ENCODE measurements at places on chromosomes 1 and 21. TPM values are rescaled to one million over a fixed set of nuclear protein-coding genes. Genes with fewer than 3 reads are reported as not detected.

GRCh38 chr1:77697441-77697840 is 15.0 kb upstream of the ZZZ3 start:
- DNase-seq: no peak

GRCh38 chr1:244303610-244303969 is 148.1 kb downstream of the ADSS2 start:
- DNase-seq: no peak

Gene TRAF3IP3
- total RNA-seq: 0.61 TPM

Gene PGLYRP3
- not detected for total RNA-seq

Gene DCDC2B
- not detected for total RNA-seq

DNA sequence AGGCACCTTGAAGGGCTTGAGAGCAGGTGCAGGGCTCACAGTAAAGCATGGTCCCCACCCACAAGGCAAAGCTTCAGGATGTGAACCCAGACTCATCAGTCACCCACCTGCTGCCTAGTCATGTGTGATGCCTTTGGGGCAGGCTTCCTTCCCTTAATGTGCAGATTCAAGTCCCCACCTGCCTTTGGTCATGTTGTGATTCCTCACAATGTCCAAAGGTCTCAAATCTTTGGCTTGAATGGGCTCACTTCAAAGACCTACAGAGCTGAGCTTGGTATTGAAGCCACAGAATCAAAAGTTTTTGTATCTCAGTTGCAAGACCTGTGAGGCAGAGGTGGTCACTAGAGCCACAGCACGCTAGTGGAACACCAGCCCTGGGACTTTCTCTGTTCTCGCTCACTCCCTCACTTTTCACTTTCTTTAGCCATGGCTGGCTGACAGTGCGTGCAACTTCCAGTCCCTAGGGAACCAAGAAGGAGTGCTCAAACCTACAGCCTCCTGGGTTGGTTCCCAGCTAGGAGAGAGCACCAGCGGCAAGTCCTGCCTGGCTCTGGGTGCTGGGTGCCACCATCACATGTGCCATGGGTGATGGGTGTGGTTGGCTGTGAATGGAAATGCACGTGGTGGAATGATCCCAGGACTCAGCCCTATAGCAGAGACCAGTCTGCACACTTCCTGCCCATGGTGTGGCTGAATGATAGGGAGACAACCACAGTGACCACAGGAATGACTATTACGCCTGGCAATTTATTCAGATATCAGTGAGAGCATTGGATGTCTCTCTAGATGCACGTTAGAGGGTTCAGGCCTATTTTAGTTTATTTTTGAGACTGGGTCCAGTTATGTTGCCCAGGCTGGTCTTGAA is 26.4 kb upstream of the CLIC6 start:
- DNase-seq: peak; percentile 43

Gene DIO1
- total RNA-seq: not detected

Gene CDA
- not detected for total RNA-seq

Gene GSTM4
- total RNA-seq: 32.1 TPM

DNA sequence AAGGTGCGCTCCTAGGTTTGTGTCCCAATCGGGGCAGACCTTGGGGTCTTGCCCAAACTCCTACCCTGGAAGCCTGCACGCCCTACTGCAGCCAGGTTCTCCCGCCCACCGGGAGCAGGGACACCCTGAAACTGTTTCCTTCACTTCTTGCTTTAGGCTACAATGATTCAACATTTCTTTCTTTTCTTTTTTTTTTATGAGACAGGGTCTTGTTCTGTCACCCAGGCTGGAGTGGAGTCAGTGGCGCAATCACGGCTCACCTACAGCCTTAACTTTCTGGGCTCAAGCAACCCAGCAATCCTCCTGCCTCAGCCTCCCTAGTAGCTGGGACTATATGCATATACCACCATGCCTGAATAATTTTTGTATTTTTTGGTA is 75.8 kb downstream of the ITPKB start:
- no peak for DNase-seq

DNA sequence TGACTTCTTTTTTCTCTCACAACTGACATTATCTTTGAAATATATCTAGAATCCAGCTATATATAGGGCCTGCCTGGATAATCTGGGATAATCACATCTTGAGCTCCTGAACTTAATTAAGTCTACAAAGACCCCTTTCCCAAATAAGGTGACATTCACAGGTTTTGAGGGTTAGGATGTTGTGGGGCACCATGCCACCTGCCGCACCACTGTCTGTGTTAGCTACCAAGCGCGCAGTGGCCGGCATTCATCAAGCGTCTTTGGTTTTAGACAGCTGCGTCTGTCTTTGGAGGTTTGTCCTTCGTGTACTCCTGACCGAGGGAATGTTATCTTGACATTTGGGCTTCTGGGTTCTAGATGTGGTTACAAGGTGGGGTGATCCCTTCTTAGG is 7.5 kb downstream of the TRAPPC10 start:
- DNase-seq: no peak

DNA sequence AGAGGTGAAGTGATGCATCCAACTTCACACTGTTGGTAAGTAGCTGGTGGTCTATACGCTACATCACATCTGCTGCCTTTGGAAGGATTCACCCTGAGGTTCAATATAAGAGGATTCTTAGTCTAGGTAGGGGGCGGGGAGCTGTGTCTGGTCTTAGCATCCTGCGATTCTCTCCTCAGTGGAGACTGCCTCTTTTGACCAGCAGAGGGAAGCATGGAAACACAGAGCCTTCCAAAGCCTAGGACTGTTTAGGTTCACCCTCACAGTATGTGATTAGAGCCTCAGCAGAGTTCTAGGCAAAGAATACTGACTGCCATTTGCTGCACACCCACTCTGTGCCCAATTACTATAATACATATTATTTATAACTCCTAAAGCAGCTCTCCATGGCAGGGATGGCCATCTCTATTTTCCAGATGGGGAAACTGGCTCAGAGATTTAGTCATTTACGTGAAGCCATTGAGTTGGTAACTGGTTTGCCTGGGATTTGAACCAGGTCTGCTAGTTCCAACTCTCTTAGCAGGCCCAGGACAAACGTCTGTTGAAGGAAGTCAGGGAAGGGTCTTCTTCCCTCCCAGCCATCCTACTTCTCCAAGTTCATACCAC is 28.9 kb upstream of the EFCAB14 start:
- DNase-seq: peak; percentile 77

Gene AGT
- total RNA-seq: not detected

DNA sequence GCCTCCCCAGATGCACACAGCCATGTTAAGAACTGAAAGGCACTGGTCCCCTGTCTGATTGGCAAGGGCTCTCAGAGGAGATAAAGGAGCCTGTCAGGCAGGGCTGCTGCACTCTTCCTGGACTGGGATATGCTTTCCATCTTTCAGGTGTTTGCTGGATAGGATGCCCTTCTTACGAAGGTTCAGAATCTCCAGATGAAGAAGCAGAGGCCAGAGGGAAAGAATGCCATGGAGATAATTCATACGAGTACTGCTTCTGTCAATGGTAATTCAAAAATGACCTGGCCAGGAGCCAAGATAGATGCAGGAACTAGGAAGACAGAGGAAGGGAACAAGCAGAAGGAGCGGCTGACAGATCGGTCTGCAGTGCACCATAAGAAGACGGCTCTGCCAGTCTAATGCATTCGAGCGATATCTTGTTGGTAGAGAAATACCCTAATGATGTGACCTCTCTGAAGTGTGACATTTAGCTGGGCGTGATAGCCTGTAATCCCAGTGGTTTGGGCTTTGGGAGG is 16.6 kb upstream of the ATP2B4 start:
- DNase-seq: no peak

Gene NTMT2
- total RNA-seq: not detected

- no peak for DNase-seq
Observed at GRCh38 chr1:84988588-84988987, 8.3 kb downstream of the MCOLN2 start.

Gene ATP1A2
- not detected for total RNA-seq

GRCh38 chr1:245717611-245718010 is 562.8 kb downstream of the KIF26B start:
- no peak for DNase-seq

Gene NHLH2
- not detected for total RNA-seq

GRCh38 chr1:197814306-197814705 is 39.0 kb upstream of the DENND1B start:
- no peak for DNase-seq

Gene RNU1-3
- total RNA-seq: not detected

DNA sequence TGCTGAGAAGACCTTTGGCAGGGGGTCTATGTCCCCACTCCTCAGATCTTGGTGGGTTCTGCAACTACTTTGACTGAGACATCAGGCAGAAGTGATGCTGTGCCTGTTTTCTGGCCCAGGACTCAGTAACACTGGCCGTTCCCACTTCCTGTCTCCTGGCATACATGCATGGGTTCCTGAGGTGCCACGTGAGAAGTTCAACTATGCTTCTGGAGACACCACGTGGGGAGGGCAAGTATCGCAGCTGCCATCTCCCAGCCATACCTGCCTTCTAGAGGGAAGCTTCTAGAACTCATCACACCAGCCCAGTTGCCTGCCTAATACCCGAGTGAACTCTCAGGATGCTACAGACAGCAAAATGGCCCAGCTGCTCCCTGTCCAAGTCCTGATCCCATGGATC is 65.8 kb downstream of the TRABD2B start:
- DNase-seq: peak; percentile 59

Gene SELE
- not detected for total RNA-seq

Gene CD1D
- total RNA-seq: not detected

Gene TMOD4
- 1.2 TPM for total RNA-seq

DNA sequence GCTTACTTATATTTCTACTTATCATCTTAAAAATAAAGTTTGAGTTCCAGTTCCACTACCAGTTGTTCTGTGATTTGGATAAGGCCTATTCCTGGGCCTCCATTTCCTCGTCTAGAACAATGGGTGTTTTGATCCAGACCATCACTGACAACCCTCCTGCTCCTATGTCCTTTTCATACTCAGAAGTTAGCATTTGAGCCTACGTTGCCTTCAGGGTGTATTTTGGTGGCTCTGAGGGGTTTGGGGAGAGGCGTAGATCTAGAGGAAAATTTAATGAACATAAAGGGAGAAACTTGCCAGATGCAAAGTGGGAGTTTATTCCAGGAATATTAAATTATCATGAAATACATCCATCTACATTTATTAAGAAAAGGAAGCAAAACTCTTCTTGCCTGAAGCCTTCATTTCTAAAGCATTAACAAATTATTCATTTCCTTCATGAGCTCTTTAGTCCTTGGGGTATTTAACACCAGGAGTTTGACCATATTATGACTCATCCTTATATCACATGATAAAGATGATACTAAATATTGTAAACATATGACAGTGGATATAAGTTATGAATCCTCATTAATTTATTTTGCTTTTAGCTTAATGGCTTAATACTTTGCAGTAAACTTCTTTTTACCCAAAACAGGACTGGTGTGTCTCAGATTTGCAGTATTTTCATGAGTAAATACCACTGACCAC is 47.2 kb upstream of the SYT14 start:
- DNase-seq: peak; percentile 60

- no peak for DNase-seq
Observed at GRCh38 chr1:91731815-91732214, 154.1 kb downstream of the TGFBR3 start.

DNA sequence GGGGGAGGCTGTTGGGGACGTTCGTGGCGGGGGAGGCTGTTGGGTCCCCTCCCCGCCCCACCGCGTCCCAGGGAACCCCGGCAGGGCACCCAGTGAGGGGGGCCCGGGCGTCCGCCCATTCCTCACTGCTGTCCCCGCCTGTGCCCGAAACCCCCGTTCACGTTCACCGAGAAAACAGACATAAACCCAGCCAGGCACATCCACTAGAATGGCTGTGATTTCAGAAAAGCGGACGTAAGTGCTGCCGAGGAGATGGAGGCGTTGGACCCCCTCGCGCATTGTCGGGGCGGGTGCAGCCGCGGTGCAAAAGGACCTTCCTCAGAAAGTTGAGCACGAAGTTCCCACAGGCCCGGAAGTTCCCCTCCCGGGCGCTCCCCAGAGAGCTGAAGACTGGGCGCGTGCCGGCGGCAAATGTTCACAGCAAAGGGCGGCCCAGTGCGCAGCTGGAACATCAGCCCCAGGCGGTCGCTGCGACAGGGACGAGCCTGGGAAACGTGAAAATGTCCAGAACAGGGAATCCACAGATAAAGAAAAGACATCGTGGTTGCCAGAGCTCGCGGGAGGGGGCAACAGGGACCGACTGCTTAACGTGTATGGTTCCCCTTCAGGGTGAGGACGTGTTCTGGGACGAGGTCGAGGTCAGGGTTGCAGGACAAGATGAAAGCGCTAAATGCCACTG is 18.5 kb upstream of the SAMD11 start:
- DNase-seq: no peak

All from SK-MEL-5 (cell line).